ENCODE measurements at places on chromosomes 6 and 20.

GRCh38 chr20:48930035-48930434 lies 8.5 kb downstream of the ARFGEF2 start:
- DNase-seq, result no peak

- no peak for DNase-seq
Measured at GRCh38 chr6:148557796-148558321, 189.0 kb upstream of the UST start.

DNA sequence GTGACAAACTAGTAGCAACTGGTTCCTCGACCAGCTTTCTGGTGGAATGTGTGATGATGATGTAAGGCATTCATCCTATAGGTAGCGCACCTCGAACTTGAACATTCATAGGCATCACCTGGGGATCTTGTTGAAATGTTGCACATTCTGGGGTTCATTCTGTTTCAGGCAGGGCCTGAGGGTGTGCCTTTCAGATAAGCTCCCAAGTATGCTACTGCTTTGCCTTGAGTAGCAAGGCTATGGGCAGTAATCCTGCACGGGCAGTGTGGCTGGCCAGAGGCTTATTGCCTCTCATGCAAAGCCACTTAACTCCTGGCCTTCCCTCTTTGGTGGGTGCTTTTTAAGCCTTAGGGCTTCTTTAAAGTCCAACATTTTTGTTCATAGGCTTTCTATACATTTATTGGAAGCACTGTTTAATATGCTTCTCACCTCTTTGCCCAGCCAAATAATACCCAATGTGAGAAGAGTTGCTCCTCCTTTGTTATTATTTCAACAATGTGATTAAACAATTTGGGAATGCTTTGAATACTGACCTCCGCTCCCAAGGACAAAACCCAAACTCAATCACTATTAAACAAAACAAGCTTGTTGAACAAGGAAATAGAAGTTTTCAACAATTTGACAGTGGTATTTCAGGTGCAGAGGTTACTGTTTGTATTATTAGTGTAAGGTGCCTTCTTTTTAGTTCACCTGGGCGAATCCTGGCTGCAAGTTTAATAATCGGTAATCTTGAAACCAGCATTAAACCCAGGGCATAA lies 57.5 kb downstream of the JARID2 start:
- no peak for DNase-seq

GRCh38 chr6:5506597-5506996 lies 245.3 kb downstream of the FARS2 start:
- DNase-seq, result no peak

DNA sequence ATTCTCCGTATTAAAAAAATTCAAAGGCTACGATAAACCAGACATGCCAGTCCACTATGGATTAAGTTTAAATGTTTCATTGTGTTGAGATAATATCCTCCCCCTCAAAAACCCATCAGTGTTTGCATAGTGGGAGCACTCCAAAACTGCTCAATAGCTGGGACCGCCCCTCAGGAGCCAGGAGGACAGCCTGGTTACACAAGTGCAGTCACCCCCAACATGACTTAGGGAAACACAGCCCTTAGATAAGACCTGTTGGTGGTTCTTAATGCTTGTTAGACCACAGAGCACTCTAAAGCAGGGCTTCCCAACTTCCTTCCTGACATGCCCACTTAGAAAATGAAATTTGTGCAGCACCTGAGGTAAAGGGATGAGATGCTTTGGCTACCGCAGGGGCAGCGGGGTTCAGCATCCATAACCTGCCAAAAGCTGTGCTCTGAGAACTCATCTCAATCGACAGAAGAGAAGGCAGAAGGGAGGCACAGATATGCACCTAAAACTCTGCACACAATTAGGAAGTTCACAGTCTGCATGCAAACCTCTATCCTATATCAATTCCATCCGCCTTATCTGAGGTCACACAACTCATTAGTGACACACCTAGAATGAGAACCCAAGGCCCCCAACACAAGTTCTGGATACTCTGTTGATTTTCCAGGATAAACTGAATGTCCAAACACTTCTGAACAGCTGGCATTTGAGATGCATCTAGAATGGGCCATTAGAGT lies 74.3 kb downstream of the RALGAPA2 start:
- no peak for DNase-seq

- no peak for DNase-seq
Measured at GRCh38 chr6:15897063-15897876, 231.6 kb upstream of the MYLIP start.

- DNase-seq, result no peak
Measured at GRCh38 chr20:60882836-60883235, 369.2 kb upstream of the CDH4 start.

- DNase-seq, result no peak
Measured at GRCh38 chr20:49649672-49650071, 64.0 kb downstream of the B4GALT5 start.

All from COLO829 (cell line).